ENCODE measurements at places on chromosomes 1 and 21.

- no peak for DNase-seq
These were observed 17.6 kb downstream of the RIT1 start for GRCh38 chr1:155893389-155894142.

DNA sequence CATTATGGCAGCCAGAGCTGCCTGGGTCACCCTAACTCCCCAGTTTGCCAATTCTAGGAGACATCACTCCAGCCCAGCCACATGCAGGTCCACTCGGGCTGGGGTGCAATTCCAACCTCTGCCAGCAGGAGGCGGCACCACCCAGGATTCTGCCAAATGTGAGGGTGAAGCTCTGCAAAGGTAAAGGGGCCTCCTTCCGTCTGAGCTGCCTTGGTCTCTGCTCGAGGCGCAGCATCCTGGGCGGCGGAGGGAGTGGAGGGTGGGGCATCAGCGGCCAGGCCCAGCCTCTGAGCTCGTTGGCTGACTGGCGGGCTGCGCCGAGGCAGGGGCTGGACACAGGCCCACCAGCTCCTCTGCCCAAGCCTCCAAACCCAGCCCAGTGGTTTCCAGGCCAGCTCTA lies 63.8 kb downstream of the ARHGEF16 start:
- no peak for DNase-seq

GRCh38 chr1:203185585-203185984 lies 919 bp downstream of the CHI3L1 start:
- no peak for DNase-seq

- DNase-seq = no peak
These were observed 39.1 kb upstream of the PRSS38 start for GRCh38 chr1:227776331-227776771.

GRCh38 chr1:184825571-184825970 lies 70.9 kb upstream of the EDEM3 start:
- DNase-seq = peak; percentile 30

DNA sequence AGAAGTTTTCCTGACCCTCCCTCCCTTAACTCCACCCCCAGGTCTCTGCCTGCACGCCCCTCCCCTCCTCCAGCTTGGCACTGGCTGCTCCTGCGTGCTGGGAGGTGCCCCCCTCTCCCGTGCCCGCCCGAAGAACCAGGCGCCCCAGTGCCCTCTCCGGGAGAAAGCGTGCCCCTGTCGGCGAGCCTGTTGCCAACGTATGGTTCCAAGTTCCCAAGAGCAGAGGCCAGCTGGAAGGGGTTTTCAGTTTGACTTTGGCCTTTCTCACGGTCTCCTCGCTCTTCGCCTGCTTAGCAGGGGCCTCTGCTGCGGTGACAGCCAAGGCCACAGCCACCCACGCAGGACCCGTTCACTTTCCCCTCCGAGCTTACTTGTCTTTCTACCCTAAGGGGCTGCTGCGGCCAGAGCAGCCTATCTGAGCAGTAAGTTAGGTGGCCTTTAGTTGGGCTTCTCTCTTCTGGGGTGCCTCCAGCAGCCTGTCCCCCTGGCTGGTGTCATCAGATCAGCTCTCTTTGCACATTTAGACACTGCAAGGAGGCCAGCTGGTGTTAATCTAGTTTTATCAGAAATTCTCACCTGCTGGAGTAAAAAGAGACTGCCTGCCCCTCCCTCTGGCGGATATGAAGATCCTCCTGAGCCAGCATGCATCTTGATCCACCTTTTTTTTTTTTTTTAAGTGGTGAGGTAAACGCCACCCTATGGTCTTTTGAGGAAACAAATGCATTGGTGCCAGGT lies 1.5 kb downstream of the STUM start:
- no peak for DNase-seq

DNA sequence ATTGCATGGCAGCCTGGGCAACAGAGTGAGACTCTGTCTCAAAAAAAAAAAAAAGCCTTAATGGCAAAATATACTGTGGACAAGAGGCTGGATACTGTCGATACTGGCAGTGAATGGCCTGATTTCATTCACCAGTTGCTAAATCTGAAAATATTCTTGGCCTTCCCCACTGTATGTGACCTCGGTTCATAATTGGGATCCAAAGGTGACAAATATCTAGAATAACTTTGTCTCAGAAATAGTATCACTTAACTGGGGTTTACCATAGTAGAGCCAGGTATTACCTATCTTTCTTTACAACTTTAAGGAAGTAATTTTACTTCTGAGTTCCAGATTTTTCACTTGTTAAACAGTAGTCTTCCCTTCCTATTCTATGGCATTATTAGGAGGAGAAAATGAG lies 8.4 kb downstream of the MTF2 start:
- DNase-seq = no peak

Data from HL-60 (cell line).